ENCODE measurements at places on chromosomes 4 and X. TPM values are rescaled to one million over a fixed set of nuclear protein-coding genes. Genes with fewer than 3 reads are reported as not detected.
A peak's percentile ranks its signal among the peaks of the same experiment; 100 is the strongest.

Gene EDNRA
- 88.5 TPM for polyA plus RNA-seq

DNA sequence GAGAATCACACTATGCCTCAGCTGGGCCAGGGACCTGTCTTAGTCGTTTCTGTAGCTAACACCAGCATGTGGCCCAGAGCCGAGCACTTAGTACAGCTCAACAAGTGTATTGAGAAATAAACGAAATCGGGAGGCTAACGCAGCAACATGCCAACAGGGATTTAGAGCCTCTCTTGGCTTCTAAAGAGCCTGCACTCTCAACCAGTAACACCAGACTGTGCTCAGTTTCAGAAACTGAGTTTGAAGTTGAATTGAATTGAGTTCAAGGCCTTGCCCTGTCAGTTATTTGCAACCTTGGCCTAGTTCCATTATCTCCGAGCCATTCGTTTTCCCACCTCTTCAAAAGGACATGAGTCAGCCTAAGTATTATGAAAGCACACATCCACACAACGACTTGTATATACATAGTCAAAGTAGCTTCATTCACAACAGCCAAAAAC is 71.3 kb upstream of the LDB2 start:
- DNase-seq: no peak

GRCh38 chr4:83964996-83965541 is 429.2 kb downstream of the GPAT3 start:
- no peak for DNase-seq

DNA sequence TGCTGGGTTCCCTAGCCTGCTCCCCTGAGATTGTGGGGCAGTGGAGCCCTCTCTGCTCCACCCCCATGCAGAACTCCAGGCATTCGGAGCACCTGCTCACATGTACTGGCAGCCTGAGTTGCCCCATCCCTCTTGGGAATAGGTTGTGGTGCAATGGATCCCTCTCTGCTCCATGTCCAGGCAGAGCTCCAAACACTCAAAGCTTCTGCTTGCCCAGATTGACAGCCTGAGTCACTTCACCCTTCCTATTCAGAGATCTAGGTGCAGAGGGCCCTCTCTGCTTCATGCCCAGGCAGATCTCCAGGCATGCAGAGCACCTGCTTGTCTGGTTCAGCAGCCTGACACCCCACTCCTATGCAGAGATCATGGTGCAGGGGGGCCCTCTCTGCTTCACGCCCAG is 18.6 kb upstream of the TEX13B start:
- DNase-seq: no peak

GRCh38 chrX:53587795-53588420 is 98.6 kb downstream of the HUWE1 start:
- DNase-seq: no peak

Gene MAGEE2
- polyA plus RNA-seq: 0.70 TPM

DNA sequence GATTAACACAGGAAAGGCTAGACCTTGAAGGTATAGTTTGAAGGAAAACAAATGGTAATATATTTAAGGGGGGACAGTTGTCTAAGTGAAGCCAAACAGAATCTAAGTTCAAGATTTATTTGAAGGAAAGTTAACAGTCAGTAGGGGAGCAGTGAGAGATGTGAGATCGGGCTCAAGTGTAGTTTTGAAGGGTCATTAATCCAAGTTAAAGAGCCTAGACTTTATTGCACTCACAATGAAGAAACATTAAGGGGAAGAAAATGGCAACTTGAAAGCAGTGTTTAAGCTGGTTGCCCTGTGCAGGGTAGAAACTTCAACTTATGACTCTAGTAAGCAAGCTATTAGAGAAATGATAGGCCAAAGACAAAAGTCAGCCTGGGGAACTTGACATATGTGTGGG is 1952.2 kb downstream of the PCDH7 start:
- DNase-seq: peak; percentile 27

Gene HAND2
- not detected for polyA plus RNA-seq

Gene SPACA5
- 0.58 TPM for polyA plus RNA-seq

DNA sequence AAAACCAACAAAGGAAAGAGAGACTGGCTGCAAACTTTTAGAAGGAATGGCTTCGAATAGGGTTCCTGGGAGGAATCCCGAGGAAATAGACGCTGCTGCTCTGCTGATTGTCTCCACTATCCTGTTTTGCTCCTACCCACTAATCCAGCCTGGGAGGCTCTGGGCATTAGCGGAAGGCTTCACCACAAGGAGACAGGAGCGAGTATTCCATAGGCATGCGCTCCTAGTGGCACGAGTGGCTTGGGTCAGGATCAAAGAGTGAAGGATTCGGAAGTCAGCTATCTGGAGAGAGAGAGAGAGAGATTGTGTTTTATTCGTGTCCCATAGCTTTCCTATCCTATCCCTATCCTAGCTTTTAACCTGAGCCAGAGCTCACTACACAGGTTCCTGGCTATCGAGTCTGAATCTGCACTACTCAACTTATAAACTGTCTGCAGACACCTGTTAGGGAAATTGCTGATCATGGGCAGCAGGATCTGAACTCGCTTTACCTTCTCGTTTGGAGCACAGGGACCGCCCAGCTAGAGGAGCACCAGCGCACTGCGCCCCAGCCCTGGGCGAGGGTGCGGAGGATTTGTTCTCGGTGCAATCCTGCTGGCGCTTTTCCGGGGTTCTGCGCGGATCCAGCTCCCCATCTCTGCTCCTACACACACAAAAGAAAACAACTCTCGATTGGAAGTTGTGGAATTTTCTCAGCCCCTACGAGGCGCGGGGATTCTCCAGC is 740 bp upstream of the NPY2R start:
- DNase-seq: peak; percentile 27

DNA sequence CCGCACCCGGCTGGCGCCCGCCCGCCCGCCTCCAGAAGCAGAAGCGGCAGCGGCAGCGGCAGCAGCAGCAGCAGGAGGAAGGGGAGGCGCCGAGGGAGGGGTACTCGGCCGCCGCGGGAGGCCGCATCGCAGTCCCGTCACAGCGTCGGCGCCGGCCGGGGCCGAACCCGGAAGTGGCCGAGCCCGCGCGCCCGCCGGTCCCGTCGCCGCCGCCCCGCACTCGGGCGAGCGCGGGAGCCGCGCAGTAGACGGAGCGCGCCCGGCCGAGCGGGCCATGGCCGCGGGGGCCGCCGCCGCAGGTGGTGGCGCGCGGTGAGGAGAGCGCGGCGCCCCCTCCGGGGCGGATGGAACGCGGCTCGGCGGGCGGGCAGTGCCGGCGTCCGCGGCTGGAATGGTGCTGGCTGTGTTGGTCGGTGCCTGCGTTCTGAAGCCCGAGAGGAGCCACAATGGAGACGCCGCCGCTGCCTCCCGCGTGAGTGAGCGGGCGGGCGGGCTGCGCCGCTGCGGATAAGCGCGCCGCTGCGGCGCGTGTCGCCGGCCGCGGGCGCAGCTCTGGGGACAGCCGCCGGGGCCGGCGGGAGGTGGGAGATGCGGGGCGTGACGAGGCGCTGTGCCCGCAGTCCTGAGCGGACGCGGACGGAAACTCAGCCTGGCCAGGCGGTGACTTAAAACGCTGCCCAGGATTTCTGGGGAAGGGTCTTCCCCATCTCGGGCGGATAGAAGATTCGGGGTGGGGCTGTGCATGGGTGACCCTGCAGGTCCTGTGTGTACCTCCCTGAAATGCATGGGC is at the start of gene KLHL2:
TSS of gene KLHL2 (plus strand) at position 131 of the 790 bp plus-strand sequence. CDS start at position 447, 316 bp downstream.
- DNase-seq: peak; percentile 52

DNA sequence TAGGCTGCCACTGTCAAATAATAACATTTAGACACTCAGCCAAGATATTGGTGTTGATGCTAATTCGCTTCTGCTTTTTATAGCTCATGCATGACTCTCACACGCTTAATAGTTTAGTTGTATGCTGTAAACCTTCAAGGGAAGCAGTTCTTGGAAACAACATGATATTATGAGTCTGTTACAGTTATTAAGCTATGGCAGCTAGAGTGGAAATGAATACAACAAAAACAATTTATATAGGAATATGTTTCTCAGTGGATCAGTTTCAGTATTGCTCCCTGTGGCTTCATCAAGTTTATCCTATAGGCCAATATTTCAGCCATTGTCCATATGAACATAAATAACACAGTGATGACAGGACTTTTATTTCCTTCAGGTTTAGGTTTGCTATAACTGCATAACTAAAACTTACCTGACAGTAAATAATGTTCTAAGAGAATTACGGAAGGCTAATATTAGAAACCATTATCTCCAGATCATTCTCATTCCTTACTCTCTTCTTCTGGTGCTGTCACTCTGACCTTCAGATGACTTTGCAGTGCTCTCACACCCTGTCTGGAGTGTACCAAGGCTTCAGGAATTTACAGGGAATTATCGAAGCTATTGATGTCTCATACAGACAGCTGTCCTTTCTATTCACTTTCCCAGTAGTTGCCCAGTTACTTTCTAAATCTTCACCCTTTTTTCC is 555.0 kb downstream of the ANKRD50 start:
- DNase-seq: no peak

- no peak for DNase-seq
Observed at GRCh38 chrX:747176-747575, 116.6 kb downstream of the SHOX start.

GRCh38 chrX:20433388-20433775 is 166.7 kb upstream of the RPS6KA3 start:
- no peak for DNase-seq

- DNase-seq: no peak
Observed at GRCh38 chrX:71930298-71930697, 19.7 kb downstream of the NHSL2 start.

DNA sequence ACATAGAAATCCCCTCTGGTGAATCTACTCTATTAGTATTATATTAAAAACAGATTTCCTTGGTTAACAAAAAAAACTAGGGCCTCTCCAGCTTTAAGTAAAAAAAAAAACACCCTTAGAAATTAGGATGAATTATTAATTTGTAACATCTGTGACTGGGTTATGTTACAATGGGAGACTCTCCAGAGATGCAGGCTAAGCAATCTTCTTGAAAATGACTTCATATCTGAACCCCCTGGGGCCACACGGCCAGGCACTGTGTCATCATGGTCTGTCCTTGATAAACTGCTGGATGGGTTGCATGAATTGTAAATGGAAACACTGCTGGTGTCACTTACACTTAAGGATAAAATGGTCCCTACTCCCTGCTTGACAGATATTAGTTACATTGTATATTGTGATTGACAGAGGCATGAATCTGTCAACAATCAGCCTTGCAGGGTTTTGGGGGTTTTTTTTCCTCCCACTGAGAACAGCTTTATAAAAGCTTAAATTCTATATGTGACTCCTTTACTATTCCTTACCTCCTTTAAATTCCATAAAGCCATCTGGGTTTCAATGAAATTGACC is 49.1 kb downstream of the PRKG2 start:
- no peak for DNase-seq

Gene FRMD7
- polyA plus RNA-seq: 1.3 TPM

DNA sequence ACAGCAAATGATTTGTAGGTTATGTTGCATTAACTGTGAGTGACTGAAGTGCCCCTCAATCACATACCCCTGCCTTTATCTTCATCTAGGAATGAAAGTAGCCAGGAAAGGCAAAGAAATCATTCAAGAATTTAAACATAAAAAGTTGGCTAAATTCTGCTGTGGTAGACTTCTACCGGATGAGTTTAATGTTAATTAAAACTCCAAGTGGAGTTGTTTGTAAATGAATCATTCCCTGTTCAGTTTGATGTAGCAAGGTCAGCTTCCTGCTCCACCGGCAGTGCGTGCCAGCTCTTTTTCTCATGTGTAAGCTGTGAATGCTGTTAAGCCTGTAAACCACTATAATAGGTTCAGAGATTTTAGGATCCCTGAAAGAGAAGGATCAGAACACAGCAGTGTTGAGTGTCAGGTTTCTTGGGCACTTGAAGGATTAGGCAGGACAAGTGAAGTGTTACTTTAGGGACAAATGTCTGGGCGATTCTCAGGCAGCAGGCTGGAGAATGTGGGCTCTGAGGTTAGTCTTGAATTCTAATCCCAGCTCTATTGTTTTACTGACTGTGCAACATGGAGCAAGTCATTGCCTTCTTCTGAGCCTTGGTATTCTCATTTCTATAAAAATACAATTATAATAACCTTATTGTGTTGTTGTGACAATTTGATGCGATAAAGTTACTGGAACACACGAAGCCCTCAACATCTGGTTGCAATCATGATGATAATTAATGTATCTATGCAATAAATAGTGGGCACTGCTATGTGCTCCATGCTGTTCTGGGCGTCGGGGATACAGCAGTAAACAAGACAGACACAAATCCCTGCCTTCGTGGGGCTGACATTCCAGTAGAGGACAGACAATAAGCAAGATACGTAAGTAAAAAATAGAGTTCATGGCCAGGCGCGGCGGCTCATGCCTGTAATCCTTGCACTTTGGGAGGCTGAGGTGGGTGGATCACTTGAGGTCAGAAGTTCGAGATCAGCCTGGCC is 112.0 kb downstream of the SHROOM3 start:
- DNase-seq: peak; percentile 78

GRCh38 chr4:98653890-98654867 is 4.2 kb downstream of the TSPAN5 start:
- DNase-seq: no peak

GRCh38 chr4:180947425-180947824 is 1295.8 kb upstream of the TENM3 start:
- DNase-seq: peak; percentile 57

DNA sequence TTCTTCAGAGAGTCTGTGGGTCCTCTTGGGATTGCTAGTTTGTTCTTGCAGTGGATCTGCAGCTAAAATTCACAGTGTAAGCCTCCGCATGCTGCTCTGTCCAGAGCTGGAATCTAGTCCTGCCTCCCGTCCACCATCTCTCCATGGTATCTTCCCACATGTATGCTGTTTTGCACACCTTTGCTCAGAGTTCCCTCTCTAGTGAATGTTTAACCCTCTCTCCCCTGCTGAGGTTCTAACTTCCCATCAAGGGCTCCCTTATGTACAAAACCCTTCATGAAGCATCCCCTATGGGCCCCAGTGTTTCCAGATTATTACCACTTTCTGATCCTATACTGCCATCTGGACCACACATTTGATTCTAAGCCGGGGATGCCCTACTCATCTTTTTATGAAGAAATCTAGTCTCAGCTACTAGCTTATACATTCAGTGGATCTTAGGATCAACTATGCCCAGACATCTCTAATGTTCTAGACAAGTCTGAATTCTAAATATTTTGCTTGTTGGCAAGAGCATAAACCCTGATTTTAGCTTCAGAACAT is 157.3 kb downstream of the CPEB2 start:
- DNase-seq: no peak

- no peak for DNase-seq
Observed at GRCh38 chr4:35399912-35400311, 844.4 kb downstream of the ARAP2 start.

GRCh38 chr4:65370709-65371108 is 299.6 kb downstream of the EPHA5 start:
- DNase-seq: no peak

DNA sequence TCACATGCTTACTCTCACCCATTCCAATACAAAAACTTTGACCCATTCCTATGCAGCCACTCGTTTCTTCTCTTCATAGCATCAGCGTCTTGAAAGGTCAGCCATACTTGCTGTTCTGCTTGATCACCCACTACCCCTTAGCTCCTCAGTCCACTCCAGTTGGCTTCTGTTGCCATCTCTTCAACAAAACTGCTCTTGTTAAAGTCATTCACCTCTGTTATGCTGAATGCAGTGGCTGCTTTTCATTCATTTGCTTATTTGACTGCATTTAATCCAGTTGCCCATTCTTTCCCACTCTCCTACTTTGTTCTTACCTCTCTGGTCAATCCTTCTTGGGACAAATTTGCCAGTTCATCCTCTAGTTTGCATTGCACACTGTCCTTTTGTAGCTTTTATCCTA is 24.9 kb downstream of the CEP135 start:
- no peak for DNase-seq

Measured in left kidney (tissue), 8 donors.